ENCODE measurements at places on chromosomes 5 and 9. TPM values are rescaled to one million over a fixed set of nuclear protein-coding genes. Genes with fewer than 3 reads are reported as not detected.

GRCh38 chr5:80181618-80182211 lies 74.1 kb downstream of the SERINC5 start:
- DNase-seq = no peak

- DNase-seq = no peak
Measured at GRCh38 chr5:179906294-179906794, 1.4 kb downstream of the TBC1D9B start.

Gene HEMGN
- total RNA-seq = 0.31 TPM

Gene SLC4A9
- total RNA-seq = not detected

Gene DCTN4
- 39.6 TPM for total RNA-seq

GRCh38 chr5:151238303-151238741 lies 14.4 kb upstream of the CCDC69 start:
- DNase-seq = no peak

Gene SYK
- total RNA-seq = 0.55 TPM

- no peak for DNase-seq
Measured at GRCh38 chr9:21097817-21098216, 20.1 kb upstream of the IFNB1 start.

DNA sequence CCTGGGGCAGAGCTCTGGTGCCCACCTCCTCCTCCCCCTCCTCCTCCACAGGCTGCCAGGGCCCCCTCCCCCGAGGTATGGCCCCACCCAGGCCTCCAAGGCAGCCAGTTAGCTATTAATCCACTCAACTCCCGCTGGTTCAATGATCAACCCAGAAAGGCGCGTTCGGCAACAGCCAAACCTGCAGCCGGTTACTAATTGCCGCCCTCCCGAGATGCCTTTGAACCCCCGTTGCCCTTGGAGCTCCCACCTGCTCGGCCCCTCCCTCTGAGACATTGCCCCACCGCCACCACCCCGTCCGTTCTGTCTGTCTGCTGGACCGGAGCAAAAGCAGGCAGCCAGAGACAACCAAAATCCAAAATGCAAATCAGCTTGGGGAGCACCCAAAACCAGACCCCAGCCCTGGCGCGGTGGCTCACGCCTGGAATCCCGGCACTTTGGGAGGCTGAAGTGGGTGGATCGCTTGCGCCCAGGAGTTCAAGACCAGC lies 25.8 kb downstream of the NOTCH1 start:
- no peak for DNase-seq

Data from CD8-positive, alpha-beta memory T cell (primary cell).